Stimulated activated CD8-positive, alpha-beta memory T cell treated with anti-CD3 and anti-CD28 coated beads, Interleukin-4, amount 100 ng/mL, for 24 hours (primary cell): ENCODE measurements at places on chromosomes 6 and 20.

DNA sequence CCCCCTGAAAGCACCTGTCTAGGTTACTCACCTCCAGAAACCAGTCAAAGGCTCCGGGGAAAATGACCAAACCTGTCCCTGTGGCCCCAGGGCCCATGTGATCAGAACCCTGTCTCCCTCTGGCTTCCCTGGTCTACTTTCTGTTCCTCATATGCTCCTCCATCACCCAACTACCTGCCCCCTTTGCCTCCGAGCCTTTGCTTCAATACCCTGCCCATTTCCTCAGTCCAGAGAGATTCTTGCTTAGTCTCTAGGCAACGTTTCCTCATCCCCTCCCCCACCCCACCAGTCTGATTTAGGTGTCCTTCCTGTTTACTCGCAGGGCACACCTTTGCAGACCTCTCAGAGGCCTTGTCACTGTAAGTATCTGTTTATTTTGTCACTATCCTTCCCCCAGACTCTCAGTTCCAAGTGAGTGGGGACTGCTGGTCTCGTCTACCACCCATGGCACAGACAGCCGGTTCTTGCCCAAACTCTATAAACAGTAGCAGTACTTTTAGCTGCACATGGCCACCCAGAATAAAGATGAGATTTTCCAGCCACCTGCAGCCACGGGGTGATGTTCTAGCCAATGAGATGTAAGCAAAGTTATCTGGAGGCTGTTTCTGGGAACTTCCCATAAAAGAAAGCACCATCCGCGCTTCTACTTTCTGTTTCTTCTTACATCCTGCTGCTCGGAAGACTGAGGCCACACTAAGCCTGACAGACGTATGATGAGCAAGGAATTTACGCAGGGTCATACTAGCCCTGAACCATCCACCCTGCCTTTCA, 13.3 kb downstream of the ELOVL5 start:
- DNase-seq: peak; percentile 35

DNA sequence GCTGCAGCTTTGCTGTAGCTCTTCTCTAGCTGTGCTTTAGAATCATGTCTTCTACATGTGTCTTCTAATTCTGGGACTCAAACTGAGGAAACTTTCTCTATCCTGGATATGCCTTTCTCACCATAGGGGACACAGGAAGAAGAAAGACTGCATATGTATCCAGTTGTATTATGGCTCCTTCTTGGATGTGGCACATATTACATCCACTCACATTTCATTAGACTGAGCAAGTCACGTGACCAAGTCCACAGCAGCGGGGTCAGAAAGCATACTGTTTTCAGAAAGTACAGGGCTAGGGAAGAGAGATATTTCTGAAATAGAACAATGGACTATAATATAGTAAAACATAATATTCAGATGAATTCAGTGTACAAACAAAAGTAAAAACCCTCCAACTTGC, 187.6 kb upstream of the RIMS1 start:
- DNase-seq: no peak

DNA sequence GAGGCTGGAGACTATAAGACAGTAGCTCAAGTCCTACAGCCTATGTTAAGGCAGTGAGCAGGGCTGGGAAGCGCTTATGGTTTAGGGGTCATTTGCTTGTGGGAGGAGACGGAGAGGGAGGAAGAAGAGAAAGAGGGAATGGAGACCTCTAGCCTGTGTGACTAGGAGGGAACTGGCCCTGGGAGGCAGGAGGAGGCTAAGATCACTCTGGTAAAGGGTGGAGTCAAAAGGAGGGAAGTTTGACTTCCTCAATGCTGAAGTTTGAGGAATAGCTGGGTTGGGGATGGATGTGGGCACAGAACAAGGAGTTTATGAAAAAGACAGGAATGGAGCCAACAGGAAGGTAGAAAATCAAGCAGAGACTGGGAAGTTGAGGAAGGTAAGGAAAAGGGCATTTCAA, 6.4 kb upstream of the BACH2 start:
- no peak for DNase-seq

GRCh38 chr6:52725535-52726192, 37.6 kb downstream of the GSTA2 start:
- DNase-seq: no peak

- no peak for DNase-seq
Measured at GRCh38 chr20:15248618-15249395, 911.4 kb upstream of the FLRT3 start.

DNA sequence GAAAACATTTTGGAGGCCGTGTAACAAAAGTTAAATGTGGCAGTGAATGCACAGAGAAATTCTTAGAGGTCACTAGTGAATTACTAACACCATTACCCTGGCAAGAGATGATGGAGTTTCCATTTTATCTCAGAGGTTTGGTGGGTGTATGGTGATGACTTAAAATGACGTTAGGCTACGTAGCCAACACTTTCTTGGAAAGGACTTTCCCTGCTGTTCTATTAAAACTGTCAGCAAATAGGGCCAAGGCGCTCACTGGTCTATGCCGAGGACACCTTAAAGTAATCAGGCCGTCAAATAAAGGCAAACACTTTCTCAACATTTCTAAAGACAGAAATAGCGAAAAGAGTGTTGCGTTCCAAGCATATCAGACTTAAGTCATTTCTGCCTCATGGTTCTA, 160.8 kb downstream of the GMPR start:
- no peak for DNase-seq

DNA sequence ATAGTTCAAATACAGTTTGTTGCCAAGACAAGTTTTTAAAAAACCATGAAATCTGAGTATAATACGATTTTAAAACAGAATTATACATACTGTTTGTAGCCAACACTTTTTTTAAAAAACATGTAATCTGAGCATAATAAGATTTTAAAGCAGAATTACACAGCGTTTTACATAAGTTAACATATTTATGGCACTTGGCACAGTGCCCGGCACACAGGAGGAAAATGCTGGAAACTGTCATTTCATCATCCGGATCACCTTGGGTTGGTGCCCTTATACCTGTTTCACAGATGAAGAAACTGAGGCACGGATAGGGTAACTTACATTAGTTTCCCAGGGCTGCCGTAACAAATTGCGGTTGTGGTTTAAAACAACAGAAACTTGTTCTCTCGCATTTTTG, 193.0 kb downstream of the BMP7 start:
- DNase-seq: no peak
